ENCODE measurements at places on chromosomes 2 and 18. TPM values are rescaled to one million over a fixed set of nuclear protein-coding genes. Genes with fewer than 3 reads are reported as not detected.

The ANKMY1 gene
- total RNA-seq, result 6.8 TPM

The SLC4A3 gene
- 0.17 TPM for total RNA-seq

The ZSWIM2 gene
- not detected for total RNA-seq

The ZNF2 gene
- 12.4 TPM for total RNA-seq

The REG3G gene
- total RNA-seq, result not detected

The DTNB gene
- 5.8 TPM for total RNA-seq

Data from dermis blood vessel endothelial cell (primary cell).